ENCODE measurements at places on chromosomes 5 and 9. TPM values are rescaled to one million over a fixed set of nuclear protein-coding genes. Genes with fewer than 3 reads are reported as not detected.

Gene CENPH
- total RNA-seq: 40.7 TPM

Gene MAMDC2
- total RNA-seq: not detected

Gene INSL4
- total RNA-seq: not detected

Gene DMRTA1
- total RNA-seq: not detected

Gene PDE8B
- total RNA-seq: 0.17 TPM

Gene RXFP3
- not detected for total RNA-seq

Gene MLANA
- not detected for total RNA-seq

Gene IFNK
- total RNA-seq: not detected

Gene RBM18
- 24.9 TPM for total RNA-seq

Gene SLC34A1
- not detected for total RNA-seq

Gene PDZD2
- not detected for total RNA-seq

Gene RMRP
- 5,949 TPM for total RNA-seq

Gene PCDHGA9
- 0.44 TPM for total RNA-seq

Gene AIF1L
- 0.72 TPM for total RNA-seq

Gene PCDHA10
- not detected for total RNA-seq

Gene MARCOL
- total RNA-seq: not detected

Gene PAEP
- not detected for total RNA-seq

Gene PCDHB7
- total RNA-seq: not detected

Gene CDH9
- not detected for total RNA-seq

Gene SPINK4
- not detected for total RNA-seq

Gene LMX1B
- total RNA-seq: not detected

Gene TLX3
- total RNA-seq: not detected

Gene RNF180
- total RNA-seq: not detected

Gene RNF183
- total RNA-seq: 0.12 TPM

Gene NRG2
- total RNA-seq: 0.07 TPM

Gene PITX1
- total RNA-seq: 0.78 TPM

Gene MYOT
- total RNA-seq: not detected

Gene SEMA4D
- total RNA-seq: 368 TPM

Gene IGFBPL1
- not detected for total RNA-seq

Gene ZNF483
- 1.8 TPM for total RNA-seq
